Activated CD8-positive, alpha-beta memory T cell treated with anti-CD3 and anti-CD28 coated beads for 48 hours (primary cell): ENCODE measurements at places on chromosomes 7 and 10.

GRCh38 chr10:116545122-116545521 is 609 bp upstream of the PNLIP start:
- DNase-seq: no peak

DNA sequence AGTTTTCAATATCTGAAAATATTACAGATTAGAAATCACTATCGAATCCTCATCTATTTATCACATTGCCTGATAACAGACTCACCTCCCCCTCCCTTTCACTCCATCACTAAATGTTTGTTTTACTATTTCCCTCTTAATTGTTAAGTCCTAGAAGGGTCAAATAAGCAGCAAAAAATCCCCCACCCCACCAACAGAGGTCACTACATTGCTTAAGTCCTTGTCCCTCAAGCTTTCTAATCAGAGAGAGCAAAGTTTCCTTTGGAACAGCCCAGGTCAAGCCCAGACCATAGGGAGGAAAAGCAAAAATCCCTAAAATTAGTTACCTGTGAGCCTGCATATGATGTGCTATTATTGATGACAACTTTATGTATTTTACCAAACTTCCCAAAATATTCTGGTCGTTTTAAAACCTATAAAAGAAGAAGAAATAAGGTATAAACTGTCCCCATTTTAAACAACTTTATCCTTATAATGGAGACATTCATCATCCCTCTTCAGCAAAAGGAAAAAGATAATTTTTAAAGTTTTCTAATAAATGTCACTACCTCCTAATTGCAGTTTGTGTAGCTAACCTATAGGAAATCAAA is 95.0 kb downstream of the CNOT4 start:
- DNase-seq: no peak

GRCh38 chr7:1950452-1951158 is 280.5 kb downstream of the ELFN1 start:
- no peak for DNase-seq

DNA sequence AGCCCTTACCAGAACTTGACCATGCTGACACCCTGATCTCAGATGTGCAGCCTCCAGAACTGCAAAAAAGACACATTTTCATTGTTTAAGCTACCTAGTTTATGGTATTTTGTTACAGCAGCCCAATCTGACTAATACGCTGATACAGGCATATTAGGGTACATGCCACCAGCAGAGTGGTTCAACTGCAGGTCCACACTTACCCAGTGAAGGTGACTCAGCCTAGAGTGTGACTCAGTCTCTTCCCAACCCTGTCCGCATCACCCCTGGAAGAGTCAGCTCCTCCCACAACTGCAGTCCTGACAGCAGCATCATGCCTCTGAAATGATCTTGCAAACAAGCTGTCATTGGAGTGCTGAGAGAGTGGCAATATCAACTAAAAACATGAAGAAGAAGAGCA is 30.8 kb upstream of the GOT1 start:
- DNase-seq: no peak

DNA sequence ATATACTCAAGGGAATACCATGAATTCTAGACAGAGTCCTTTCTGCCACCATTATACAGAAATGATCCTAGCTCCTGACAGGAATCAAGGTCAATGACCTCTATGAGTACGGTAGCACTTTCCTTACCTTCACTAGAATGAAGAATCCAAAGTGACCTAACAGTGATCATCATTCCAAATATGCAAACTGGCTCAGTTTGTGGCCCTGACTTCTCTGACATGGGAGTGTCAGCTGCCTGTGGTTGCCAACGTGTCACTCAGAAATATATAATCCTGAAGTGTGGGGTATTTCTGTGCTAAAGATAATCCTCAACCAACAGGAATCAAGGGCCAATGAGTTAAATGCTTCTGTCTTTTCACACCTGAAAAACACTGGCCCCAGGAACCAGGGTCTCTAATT is 45.7 kb downstream of the COPG2 start:
- DNase-seq: no peak
